ENCODE measurements at places on chromosomes 7 and 10.
A peak's percentile ranks its signal among the peaks of the same experiment; 100 is the strongest.

DNA sequence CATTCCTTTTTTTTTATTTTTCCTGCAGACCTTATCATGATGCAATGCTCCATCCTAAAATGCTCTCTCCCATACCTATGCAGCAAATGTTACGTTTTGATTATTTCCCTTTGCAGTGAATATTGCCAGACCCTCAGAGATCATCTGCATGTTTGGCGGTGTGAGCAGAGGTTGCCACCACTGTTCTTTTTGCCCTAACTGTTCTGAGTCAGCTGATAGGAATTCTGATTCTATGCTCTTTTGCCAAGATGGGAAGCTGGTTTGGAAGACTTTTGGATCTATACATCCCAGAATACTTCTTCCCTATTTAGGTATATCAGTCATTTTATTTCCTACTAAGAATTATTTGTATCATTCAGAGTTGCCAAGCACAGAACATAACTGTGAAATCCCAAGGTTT lies 130.5 kb downstream of the KLF6 start:
- DNase-seq = no peak

GRCh38 chr7:35185908-35186731 lies 67.8 kb downstream of the TBX20 start:
- DNase-seq = no peak

- DNase-seq = no peak
These were observed 42.6 kb downstream of the BAMBI start for GRCh38 chr10:28719789-28720436.

- DNase-seq = no peak
These were observed 108.8 kb upstream of the CDK1 start for GRCh38 chr10:60669501-60669900.

GRCh38 chr10:124916098-124916584 lies 25.8 kb upstream of the ZRANB1 start:
- no peak for DNase-seq

DNA sequence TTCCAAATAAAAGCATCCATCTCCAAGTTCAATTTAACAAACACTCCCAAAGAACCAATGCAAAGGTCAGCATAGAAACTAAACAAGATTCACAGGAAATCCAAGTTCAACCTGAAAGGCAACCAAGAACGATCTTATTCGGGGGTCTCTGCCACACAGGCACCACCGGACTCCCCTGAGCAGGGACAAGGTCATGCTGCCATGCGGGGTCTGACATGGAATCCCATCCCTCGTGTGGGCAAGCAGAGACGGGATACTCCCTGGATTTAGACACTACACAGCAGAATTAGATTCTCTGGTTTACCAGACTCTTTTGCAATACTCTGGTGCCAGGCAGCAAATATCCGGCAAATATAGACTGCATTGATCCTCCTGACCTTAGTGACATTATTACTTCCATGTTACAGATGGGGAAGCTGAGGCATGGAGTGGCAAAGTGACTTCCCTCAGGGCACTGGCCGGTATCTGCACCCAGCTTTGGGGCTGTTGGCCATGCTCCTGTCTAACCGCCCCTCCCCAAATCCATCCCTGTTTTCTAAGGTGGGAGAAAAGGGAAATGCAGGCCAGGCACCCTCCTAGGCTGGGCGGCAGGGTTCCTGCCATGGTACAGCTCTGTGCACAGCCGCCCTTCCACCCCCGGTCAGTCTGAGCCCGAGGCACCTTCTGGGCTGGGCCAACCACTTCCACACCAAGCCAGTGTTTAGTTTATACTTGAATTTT lies 111.8 kb downstream of the VIPR2 start:
- DNase-seq = no peak

GRCh38 chr7:26670290-26670689 lies 194.1 kb downstream of the SKAP2 start:
- no peak for DNase-seq

DNA sequence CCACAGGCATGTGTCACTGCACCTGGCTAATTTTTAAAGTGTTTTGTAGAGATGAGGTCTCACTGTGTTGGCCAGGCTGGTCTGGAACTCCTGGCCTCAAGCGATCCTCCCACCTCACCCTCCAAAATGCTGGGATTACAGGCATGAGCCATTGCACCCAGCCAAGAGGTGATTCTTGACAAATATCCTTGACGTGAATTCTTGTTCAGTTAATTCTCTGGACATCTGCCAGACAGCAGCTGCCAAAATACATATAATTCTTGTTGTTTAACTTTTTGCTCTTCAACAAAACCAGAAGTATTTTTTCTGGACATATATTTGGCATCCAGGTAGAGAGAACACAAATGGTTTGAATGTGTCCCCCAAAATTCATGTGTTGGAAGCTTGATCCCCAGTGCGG lies 3.2 kb downstream of the ACADSB start:
- DNase-seq = no peak

- DNase-seq = no peak
These were observed 353.4 kb downstream of the DNAJB6 start for GRCh38 chr7:157690058-157690832.

DNA sequence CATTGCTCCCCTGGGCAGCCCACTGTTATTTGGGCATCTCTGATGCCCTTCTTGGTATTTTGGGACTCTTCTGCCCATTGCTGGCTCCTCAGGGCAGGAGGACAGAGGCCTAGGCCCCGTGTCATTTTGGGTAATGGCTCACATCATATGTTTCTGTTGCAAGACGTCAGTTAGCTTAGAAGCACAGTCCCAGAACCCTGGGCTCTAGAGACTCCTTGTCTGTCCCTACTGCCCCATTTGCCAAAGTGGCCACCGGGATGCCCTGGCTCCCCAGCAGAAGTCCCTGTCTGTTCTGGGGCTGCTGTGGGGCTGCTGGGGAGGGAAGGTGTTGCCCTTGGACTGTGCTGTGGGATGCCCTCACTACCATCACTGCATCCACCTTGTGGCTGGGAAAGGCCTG lies 48.8 kb downstream of the ADCYAP1R1 start:
- no peak for DNase-seq

GRCh38 chr10:13815756-13816155 lies 229.0 kb downstream of the PRPF18 start:
- DNase-seq = no peak

GRCh38 chr10:126734015-126734414 lies 63.5 kb upstream of the C10orf90 start:
- no peak for DNase-seq

DNA sequence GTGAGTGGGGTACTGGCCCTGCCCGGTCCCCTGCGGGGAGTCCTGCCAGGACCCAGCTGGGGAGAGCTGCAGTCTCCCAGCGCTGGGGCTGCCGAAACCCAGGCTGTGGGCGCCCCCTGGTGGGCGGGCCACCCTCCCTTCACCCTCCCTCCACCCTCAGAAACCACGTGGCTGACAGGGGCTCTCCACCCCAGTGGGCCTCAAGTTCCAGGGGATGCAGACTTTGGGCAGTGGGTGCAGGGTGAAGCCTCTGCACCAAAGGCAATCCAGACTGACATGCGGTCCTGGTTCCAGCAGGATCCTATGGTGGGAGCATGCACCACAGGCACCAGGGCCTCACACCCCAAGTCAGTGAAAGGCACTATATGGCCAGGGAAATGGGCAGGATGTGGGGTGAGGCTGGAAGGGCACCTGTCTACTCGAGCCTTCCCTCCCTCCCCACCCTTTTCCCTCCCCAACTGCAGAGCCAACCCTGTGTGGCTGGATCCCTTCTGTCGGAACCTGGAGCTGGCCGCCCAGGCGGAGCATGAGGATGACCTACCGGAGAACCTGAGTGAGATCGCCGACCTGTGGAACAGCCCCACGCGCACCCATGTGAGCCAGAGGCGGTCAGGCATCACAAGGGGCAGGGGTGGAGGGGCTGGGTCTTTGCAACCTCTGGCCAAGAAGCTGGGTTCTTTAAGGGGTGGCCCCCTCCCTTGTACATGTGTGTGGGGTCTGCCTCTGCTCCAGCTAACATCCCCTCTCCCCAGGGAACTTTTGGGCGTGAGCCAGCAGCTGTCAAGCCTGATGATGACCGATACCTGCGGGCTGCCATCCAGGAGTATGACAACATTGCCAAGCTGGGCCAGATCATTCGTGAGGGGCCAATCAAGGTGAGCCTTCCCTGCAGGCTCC lies 38.8 kb downstream of the PSAP start:
- DNase-seq = peak; percentile 66

DNA sequence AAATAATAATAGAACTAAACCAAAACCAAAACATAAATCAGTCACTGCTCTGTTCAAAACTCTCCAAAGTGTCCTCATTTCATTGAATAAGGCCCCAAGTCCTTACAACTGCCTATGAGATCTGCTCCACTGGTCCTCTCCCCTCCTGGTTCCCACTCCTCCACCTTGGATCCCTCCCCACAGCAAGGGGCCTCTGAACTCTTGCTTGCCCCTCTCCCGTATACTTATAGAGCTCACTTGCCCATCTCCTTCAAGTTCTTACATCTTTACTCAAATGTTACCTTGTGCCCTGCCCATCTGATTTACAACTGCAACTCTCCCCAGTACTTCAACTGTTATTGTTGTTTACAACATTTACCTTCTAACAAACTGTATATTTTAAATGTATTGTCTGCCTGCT lies 819 bp downstream of the POLD2 start:
- no peak for DNase-seq

- DNase-seq = no peak
These were observed 149.1 kb downstream of the MAPK8 start for GRCh38 chr10:48455392-48456151.

GRCh38 chr7:5695727-5696345 lies 85.6 kb downstream of the RNF216 start:
- DNase-seq = no peak

GRCh38 chr7:120731271-120731670 lies 126.7 kb downstream of the TSPAN12 start:
- DNase-seq = no peak

DNA sequence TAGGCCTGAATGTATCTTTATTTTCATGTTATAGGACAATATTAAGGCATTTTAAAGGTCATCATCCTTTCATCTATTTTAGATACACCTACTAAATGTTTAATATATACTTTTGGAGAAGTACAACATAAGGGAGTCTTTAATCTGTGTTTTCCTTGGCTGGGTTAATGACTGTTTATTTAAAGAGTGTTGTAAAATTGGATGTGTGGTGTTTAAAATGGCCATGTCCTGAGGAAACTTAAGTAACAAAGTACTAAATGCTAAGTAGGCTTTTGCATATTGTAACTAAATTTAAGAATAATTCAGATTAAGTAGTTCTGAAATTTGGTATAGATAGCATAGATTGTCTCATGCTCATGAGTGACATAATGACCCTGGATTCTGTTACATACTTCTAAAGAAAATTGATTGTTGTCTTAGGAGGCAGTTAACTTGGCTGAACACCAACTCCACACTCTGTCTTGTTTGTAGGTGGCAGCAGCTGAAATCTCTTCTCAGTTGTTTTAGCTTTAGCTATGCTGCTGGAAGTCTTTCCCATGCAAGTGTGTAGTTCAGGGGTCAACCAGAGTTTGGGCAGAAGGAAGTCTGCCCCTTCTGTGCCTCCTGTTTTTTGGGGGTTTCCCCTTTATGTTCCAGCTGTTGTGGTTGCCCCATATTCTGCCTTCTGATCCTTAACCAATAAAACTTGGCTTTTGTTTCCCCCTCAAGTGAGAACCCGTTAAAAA lies 29.2 kb downstream of the DLD start:
- no peak for DNase-seq

- DNase-seq = no peak
These were observed 81.5 kb downstream of the RTKN2 start for GRCh38 chr10:62186999-62187675.

DNA sequence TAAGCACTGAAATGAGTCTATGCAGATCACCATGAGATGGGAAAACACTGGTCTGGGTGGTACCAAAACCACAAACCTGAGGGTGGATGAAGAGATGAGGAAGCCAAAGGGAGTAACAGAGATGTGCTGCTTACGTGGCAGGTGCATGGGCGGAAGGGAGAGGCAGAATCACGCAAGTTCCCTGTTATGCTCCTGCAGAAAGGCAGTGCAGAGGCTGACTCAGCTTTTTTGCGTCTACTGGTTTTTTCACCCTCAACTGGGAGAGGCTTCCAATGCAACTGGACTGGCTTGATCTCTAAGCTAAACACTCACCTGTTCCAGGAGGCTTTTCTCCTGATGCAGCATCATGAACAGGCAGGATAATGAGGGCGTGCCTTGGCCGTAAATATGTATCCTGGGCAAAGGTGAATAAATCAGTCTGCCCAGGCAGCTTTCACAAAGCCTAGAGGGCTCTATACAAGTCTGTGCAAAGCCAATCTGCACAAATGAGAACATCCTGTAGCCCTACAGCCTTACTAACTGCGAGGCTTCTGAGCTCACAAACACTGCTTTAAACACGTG lies 95.4 kb upstream of the AFAP1L2 start:
- DNase-seq = no peak

- DNase-seq = no peak
These were observed 166.4 kb downstream of the CHN2 start for GRCh38 chr7:29360633-29361625.

DNA sequence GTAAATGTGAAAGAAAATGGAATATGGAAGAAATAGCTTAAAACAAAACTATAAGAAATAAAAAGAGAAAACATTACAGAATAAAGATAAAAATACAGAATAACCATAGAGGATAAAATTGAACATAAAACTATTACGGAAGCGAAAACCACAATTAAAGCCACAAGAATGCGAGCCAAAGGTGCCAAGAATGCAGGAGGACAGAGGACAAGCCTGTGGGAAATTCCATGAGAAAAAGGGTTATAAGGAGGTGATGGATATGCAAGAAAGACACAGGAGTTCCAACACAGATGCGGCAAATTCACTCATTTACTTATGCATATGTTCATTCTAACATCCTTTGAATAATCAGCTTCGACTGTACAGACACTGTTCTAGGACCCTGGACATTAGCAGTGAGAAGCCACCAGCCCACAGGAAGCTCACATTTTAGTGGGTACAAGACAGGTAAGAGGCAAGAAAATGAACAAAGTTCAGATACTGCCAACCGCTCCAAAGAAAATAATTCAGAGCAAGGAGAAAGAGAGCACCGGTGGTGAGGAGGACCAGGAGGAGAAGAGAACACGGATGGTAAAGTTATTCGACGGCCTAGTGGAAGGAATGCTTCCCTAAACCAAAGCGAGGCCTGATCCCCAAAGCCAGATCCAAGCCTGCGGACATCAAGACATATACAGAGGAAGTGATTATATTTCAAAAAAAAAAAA lies 213.7 kb upstream of the MGMT start:
- DNase-seq = no peak

- DNase-seq = no peak
These were observed 817 bp downstream of the SRI start for GRCh38 chr7:88218836-88219605.

GRCh38 chr7:158811894-158812293 lies 17.4 kb downstream of the ESYT2 start:
- no peak for DNase-seq

GRCh38 chr7:96388166-96388565 lies 66.3 kb upstream of the SLC25A13 start:
- DNase-seq = no peak

Measured in stimulated activated CD8-positive, alpha-beta memory T cell treated with anti-CD3 and anti-CD28 coated beads, Interleukin-4, amount 100 ng/mL, for 1 hour (primary cell).